ENCODE measurements at places on chromosomes 2 and 18.

DNA sequence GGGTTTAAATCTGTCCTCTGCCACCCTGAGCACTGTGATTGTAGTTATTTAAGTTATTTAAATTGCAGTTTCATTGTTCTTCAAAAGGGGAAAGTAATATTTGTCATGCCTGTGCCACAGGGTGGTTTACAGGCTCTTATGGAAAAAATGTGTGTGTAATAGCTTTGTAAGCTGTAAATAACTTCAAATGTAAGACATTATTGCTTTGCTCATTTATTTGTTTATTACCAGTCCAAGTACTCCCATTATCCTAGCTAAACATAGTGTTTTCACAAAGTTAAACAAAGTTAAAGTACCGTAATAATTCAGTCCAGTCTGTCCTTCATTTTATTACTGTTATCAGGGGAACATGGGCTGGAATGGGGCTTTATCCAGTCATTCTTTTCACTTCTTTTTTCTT, 43.4 kb upstream of the IGFBP2 start:
- no peaks in the 10 kb centered on the region for H3K36me3 ChIP-seq
- no peaks in the 10 kb centered on the region for H3K27me3 ChIP-seq
- no peak overlapping the region for H3K27ac ChIP-seq
- no peak for DNase-seq
- H3K4me1 ChIP-seq = no peaks in the 10 kb centered on the region
- no peak overlapping the region for H3K4me3 ChIP-seq

DNA sequence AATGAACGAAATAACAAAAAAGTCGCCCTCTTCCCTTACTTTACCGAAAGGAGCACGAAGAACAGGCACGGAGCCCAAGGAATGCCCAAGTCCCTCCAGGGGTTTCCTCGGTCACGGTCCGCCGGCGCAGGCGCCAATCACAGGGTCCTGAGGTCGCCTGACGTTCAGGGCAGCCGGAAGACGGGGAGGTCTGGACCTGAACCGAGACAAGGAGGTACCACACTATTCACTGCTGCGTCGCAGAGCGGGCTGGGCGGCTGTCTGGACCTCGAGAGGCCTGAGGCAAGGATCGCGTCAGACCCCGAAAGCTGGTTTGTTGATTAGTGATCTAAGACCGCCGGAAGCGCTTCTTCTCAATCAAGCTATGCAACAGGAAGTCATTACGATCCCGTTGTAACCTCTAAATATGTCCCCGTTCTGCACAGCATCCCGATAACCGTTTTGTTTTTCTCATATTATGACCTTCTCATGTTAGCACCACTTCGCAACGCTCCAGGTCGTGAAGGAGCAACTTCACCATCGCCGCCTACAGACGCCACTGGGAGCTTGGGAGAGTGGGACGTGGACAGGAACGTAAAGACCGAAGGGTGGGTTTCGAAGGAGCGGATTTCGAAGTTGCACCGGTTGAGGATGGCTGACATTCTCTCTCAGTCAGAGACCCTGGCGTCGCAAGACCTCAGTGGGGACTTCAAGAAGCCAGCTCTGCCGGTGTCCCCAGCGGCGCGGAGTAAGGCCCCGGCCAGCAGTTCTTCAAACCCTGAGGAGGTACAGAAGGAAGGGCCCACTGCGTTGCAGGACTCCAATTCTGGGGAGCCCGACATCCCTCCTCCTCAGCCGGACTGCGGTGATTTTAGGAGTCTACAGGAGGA, at the start of the genes SLC4A1AP and SUPT7L:
TSS of gene SLC4A1AP (plus strand) at position 605 of the 869 bp plus-strand sequence. CDS start at position 631, 26 bp downstream.
TSS of gene SUPT7L (minus strand) at position 330 of the 869 bp plus-strand sequence. CDS start 1,422 bp downstream, outside the sequence.
- H3K27ac ChIP-seq = peak within 1 kb of the TSS; percentile 73
- H3K36me3 ChIP-seq = peaks cover 7% of the 10 kb centered on the region
- H3K4me3 ChIP-seq = peak within 1 kb of the TSS; percentile 71
- DNase-seq = peak; percentile 92

DNA sequence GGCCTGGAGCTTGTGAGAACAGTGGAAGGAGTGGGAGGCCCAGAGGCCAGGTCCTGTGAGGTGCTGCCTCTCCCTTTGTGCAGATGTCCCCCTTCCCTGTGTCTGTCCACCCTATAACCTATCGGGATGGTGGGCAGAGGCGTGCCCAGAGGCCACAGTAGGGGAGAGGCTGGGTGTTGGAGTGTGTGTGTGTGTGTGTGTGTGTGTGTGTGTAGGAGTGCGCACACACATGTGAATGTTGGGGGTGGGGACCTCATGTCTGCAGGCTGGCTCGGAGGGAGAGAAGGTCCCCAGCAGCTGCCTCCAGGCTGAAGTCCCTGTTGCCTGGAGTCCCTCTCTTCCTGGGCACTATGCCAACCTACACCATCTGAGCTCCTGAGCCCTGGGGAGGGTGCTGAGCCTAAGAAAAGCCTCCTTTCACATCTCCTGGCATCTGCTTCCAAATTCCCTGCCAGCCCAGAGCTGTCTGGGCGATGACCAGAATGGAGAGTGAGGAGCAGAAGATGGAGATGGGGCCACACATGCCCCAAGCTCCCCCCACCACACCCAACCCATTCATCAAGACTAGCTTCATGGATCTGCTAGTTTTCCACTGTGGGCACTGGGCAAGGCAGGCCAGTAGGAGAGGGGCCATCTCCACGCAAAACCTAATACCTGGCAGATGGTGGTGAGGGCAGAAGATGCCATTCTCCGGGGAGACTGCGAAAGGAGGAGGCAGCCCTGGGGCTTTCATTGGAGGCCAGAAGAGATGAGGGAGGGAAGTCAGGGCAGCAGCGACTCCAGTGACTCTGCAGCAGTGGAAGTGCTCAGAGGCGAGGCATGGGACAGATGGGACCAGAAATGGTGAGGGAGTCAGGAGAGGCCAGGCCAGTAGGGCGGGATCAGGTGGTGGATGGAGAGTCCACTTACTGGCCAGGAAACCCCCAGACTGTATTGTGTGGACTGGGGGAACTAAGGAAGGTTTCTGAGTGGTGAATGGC, 20.3 kb downstream of the KCNK3 start:
- H3K27ac ChIP-seq = no peak overlapping the region
- no peaks in the 10 kb centered on the region for H3K4me1 ChIP-seq
- H3K27me3 ChIP-seq = peaks cover 3% of the 10 kb centered on the region
- no peak overlapping the region for H3K4me3 ChIP-seq
- DNase-seq = no peak

DNA sequence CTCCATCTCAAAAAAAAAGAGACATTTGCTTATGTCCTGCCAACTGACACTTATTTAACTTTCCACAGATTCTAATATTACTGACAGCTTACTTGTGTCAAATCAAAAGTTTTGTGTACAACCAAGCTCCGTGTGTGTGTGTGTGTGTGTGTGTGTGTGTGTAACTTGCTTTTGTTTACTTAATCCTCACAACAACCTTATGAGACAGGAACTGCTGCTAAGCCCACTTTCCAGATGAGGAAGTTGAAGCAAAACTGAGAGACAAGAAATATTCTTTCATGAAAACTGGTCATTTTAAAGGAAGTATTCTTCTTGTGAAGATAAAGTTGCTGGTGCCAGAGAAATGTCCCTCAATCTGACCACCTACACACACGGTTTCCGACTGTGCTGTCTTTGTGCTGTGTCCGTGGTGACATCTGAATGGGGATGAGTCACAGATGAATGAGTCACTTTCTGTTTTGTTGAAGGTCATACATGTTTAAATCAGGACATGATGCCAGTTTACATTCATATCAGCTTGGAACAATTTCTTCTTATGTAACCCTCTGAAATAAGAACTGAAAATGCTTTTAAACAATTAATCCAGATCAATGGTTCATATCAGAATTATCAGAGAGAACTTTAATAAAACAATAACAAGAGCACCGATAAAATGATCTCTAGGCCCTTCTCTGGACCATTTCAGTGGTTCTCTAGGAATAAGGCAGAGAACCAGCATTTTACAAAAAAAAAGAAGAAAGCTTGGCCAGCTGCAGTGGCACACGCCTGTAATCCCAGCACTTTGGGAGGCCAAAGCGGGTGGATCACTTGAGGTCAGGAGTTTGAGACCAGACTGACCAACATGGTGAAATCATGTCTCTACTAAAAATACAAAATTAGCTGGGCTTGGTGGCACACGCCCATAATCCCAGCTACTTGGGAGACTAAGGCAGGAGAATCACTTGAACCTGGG, 95.5 kb downstream of the THNSL2 start:
- no peak overlapping the region for H3K4me3 ChIP-seq
- H3K36me3 ChIP-seq = no peaks in the 10 kb centered on the region
- H3K27me3 ChIP-seq = no peaks in the 10 kb centered on the region
- H3K27ac ChIP-seq = no peak overlapping the region
- DNase-seq = no peak
- H3K4me1 ChIP-seq = no peaks in the 10 kb centered on the region

- DNase-seq = no peak
- no peaks in the 10 kb centered on the region for H3K36me3 ChIP-seq
- no peak overlapping the region for H3K4me3 ChIP-seq
- H3K4me1 ChIP-seq = peaks cover 8% of the 10 kb centered on the region
- no peaks in the 10 kb centered on the region for H3K27me3 ChIP-seq
- H3K27ac ChIP-seq = no peak overlapping the region
Observed at GRCh38 chr2:157806426-157807077, 69.6 kb downstream of the ACVR1 start.

- no peak for DNase-seq
- no peaks in the 10 kb centered on the region for H3K36me3 ChIP-seq
Observed at GRCh38 chr2:21289989-21290388, 166.2 kb downstream of the TDRD15 start.

GRCh38 chr2:46116553-46116991, 180.6 kb upstream of the EPAS1 start:
- DNase-seq = peak; percentile 57
- no peak overlapping the region for H3K4me3 ChIP-seq
- H3K27me3 ChIP-seq = no peaks in the 10 kb centered on the region
- no peaks in the 10 kb centered on the region for H3K36me3 ChIP-seq
- H3K27ac ChIP-seq = peak overlapping the region; percentile 78
